ENCODE measurements at places on chromosomes 11 and 22. TPM values are rescaled to one million over a fixed set of nuclear protein-coding genes. Genes with fewer than 3 reads are reported as not detected.
A peak's percentile ranks its signal among the peaks of the same experiment; 100 is the strongest.

GRCh38 chr11:91624021-91624420 lies 600.6 kb upstream of the FAT3 start:
- DNase-seq = no peak

- no peak for DNase-seq
Observed at GRCh38 chr22:42300259-42301076, 30.0 kb upstream of the TCF20 start.

- DNase-seq = no peak
Observed at GRCh38 chr22:50246242-50247175, 1.7 kb upstream of the TUBGCP6 start.

DNA sequence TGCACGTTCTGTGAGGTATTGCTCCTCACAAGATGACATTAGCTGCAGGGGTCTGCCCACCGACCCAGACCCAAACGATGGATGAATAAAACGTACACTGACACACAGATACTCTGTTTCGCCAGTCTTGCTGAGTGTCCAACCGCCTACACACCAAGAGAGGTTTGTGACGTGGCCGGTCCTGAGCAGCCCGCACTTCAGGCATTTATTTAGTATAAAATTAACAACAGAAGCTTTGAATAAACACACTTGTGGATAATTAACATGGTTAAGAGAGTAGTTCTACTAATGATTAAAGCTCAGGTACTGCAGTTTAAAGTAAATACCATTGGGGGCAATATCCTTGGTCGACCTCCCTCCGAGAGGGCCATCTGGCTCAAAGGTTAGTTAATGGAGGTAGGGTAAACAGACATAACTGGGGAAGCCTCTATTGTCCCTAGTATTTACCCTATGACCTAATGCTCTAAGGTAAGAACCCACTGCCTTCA lies 75.7 kb downstream of the CCDC83 start:
- DNase-seq = no peak

DNA sequence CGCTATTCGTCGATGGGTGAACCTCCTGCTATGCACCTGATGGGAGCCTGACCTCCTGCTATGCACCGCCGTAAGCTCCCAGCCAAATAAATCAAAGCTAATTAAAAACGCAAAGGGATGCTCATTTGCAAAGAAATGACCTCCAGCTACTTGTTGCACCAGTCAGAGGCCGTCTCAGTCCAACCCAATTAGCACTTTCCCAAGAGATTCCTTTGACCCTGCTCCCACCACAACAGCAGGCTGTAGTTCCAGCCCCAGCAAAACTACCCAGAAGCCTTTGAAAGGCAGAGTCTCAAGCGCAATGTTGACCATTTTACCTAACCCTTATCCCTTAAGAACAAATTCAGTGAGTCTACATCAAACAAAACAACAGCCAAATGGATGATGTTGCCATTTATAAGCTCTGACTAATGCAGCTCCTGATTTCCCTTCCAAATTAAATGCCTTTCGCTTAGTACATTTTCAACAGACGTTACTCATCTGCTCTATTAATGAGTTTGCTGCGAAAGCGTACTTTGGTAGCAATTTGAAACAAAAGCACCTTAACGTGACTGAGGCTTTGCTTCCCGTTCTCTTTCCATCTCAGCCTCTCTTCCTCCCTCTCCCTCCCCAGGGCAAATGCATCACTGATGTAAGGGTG lies 17.2 kb upstream of the BSX start:
- DNase-seq = no peak

DNA sequence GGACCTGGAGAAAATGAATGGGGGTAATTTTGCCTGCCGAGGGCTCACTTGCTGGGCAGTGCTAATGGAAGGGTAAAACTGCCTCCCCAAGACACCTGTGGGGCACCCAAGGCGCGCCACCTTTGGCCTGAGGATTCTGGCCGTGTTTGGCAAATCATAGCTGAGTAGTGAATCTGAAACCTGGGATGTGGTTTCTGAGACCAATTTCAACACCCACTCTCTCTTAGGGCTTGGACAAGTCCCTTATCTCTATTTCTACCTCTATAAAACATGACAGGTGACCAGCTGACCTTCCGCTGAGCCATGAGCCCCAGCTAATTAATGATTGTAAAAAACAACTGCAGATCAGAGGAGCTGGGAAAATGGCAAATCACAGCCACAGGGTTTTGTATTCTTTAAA lies 1.5 kb upstream of the PACSIN3 start:
- DNase-seq = no peak

GRCh38 chr11:65112546-65113360 lies 1.1 kb downstream of the TM7SF2 start:
- peak; percentile 61 for DNase-seq

DNA sequence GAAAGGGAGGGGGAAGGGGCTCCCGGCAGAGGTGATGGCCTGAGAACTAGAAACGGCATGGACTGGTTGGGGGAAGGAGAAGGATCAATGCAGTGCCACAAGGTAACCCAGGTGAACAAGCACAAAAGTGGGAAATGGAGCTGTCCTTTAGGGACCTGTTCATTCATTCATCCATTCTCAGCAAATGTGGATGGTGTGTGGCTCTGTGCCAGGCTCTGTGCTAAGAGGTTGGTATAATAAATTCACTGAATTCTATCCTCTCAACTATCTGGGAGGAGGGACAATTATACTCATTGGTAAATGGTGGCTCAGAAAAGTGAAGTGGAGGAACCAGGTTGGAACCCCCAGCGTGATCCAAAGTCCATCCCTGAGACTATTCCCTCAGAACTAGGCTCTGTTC lies 18.6 kb upstream of the ARAP1 start:
- DNase-seq = no peak

DNA sequence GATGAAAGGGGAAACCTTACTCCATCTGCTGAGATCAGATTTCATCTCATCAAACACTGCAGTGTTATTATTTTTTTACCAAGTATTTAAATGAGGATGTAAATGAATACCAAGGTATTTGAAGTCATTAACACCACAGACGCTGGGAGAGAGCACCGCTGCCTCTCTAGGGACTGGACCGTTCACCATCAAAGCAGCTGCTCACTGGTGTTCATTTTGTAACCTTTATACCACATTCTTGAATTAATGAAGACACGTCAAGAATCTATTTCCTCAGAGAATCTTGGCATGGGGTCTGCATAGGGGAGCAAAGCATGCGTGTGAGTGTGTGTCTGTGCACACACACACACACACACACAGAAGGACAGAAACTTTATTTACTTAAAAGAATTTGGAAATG lies 15.6 kb downstream of the SIAE start:
- no peak for DNase-seq

DNA sequence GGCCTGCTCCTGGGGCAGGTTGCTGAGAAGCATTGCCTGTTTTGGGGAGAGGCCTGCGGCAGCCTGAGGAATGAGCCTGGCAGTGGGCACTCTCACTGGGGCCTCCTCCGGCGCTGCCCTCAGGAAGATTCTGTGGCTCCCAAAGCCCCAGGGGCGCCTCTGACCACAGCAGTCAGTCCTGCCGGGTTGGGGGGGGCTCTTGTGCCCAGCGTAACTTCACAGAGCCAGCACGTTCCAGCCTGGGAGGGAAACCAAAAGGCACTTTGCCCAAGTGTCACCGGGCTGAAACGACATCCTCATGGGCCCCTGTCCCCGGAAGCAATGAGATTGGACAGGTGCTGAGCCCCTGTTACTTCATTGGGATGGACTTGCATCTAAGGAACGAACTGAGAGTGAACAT lies 4.3 kb upstream of the LRP5 start:
- no peak for DNase-seq

- no peak for DNase-seq
Observed at GRCh38 chr11:47398011-47398410, 10.4 kb upstream of the SLC39A13 start.

SLC25A17 gene
- 18.1 TPM for total RNA-seq

DNA sequence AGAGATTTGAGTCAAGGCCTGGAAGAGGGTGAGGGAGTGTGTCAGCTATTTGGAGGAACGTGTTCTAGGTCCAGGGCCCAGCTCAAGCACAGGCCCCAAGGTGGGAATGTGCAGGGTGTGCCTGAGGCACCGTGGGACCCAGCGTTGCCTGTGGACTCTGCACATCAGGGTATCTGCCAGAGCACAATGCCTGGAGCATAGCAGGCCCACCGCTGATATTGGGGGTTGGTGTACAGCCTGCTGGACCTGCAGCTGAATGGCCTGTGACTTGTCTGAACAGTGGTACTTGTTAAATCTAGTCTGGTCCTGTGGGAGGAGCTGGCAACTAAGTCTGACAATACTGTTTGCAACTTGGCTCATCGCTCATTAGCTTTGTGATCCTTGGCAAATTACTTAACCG lies 131.7 kb downstream of the GRIK4 start:
- DNase-seq = no peak

GRCh38 chr11:90845126-90845525 lies 622.3 kb upstream of the CHORDC1 start:
- DNase-seq = no peak

- DNase-seq = no peak
Observed at GRCh38 chr22:37940698-37941376, 12.6 kb downstream of the C22orf23 start.

DNA sequence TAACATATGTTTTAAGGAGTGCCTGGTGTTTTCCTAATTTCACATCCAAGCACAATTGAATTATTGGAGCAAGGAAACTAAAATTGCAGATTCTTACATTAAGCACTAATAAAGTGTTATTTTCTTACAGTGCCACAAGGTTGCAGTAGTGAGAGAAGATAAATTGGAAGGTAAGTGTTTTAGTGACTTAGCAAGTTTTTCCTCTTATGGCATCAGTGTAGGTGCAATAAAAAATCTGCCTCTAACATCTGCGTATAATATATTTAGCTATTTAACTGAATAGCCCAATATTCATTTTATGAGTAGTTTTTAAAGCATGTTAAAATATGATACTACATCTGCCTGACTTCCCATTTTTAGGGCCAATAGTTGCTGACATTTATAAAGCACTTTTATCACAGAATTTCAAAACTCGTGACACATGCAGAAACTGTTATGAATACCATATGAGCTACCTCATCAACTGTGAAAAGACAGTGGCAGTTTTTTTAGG lies 19.0 kb downstream of the POLD3 start:
- no peak for DNase-seq

DNA sequence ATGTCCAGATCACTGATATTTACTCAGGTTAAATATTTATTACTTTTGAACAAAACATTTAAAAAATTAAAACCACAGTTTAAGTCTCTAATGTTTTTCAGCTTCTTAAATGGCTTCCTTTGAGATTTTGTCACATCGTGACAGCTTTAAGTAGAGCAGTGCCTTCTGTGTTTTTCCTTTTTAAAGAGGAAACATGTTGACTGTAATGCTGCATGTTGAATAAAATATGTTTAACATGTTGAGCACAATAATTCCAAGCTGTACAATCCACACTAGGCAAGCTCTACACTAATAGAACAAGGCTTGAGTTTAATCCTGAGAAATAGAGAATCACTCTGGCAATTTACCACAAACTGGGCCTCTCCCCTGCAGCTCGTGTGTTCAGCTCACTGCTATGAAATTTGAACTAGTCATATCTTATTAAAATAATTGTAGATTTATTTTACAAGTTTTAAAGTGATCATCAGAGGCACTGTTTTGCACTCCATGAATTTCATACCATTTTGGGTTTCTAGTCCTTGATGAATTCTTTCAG lies 368.3 kb downstream of the SOX6 start:
- DNase-seq = no peak

DNA sequence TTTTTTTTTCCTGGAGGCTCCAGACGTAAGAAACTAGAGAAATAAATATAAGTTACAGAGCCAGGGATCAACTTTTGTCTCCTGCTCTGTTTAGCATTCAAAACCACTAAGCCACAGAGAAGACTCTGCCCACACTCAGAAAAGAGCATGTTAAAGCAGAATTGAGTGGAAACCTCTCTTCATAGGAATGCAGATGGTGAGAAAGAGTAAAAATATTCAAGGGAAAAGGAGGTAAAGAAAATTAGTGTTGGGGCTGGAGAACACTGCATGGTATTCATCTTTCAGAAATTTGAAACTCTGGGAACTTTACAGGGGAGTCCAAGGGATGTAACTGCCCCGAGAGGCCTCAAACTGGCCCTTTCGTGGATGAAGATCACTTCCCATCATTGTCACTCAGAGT lies 65.1 kb downstream of the CLMP start:
- DNase-seq = no peak

DSCAML1 gene
- 3.8 TPM for total RNA-seq

DNA sequence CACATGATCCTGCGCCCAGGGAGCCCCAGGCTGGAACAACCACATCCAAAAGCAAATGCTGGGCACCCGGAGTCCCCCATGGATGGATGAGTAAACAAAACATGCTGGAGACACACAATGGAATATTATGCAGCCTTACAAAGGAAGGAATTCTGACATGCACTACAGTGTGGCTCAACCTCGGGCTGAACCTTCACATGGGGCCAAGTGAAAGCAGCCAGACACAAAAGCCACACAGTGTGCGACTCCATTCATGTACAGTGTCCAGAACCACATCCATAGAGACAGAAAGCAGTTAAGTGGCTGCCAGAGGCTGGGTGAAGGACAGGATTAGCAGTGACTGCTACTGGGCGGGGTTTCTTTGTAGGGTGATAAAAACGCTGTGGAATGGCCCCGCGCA lies 10.1 kb downstream of the POLR3H start:
- DNase-seq = no peak

DNA sequence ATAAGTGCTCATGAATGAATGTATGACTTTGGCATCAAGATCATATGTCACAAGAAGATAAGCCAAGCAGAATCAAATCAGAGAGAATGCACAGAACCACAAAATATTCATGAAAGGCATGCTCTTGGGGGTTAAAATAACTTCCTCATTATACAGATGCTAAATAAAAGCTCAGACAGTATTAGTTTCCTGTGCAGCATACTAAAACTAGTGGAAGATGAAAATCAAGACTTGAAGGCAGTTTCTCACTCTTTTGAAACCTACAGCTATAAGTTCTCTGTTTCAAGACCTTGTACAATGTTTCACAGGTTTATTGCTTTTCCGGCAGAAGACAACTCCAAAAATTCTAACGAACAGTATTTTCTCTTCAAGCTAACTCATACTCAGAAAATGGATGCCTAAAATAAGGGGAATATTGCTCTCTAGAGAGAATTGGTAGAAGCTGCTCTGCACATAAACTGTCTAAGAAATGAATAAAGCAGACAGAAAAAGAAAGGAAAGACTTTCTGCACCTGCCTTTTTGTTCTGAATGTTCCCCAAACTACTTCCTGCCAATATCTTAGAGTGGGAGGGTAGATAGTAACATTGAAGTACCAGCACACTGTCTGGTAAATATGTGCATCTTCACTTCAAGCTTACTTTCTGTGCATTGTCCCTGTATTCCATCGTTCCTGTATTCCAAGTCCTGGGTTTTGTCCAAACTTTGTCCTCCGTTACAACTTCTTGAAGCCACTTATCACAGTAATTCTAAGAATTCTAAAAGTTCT lies 639.4 kb upstream of the FAT3 start:
- no peak for DNase-seq

- no peak for DNase-seq
Observed at GRCh38 chr22:35152316-35152715, 86.4 kb downstream of the ISX start.

- no peak for DNase-seq
Observed at GRCh38 chr11:61887839-61888494, 3.4 kb downstream of the FADS3 start.

- no peak for DNase-seq
Observed at GRCh38 chr22:50581031-50581949, 1.4 kb downstream of the CHKB start.

All from endothelial cell (in vitro differentiated cells).